IMR-90 (cell line): ENCODE measurements at places on chromosomes 1 and 21.

DNA sequence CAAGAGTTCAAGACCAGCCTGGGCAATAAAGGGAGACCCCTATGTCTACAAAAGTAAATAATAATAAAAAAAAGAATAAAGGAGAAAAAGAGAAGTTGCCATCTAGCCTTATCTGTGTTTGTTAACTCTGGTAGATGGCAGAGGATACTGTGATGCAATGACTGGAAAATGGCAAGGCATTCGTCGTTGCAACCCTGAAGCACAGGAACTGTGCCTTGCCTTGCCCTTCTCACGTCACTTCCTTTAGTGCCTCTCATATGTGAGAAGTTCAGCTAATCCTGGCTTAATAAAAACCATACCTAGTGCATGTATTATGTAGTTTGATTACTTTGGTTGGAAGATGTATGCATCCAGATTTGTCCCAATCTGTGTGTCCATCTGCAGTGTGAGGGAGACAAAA, 25.8 kb upstream of the PIGC start:
- no peak for DNase-seq

- DNase-seq = no peak
Observed at GRCh38 chr1:207027921-207028320, 4.6 kb downstream of the C1orf116 start.

DNA sequence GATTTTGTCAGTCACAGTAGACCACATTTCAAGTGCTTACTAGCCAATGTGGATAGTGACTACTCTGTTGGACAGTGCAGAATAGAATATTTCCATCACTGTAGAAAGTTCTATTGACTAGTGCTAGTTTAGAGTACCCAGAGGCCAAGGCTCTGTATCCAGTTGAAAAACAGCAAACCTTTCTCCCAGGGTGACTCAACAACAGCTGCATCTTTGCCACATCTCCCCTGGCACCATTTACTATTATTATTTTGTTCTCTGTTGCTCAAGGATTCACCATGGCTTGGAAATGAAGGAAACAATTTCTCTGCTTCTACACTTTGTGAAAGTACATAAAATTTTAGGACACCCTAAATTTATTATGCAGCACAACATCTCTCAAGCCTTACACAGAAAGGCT, 85.3 kb upstream of the WDR26 start:
- DNase-seq = peak; percentile 17

GRCh38 chr1:202850593-202851362, 38.2 kb downstream of the RABIF start:
- no peak for DNase-seq

DNA sequence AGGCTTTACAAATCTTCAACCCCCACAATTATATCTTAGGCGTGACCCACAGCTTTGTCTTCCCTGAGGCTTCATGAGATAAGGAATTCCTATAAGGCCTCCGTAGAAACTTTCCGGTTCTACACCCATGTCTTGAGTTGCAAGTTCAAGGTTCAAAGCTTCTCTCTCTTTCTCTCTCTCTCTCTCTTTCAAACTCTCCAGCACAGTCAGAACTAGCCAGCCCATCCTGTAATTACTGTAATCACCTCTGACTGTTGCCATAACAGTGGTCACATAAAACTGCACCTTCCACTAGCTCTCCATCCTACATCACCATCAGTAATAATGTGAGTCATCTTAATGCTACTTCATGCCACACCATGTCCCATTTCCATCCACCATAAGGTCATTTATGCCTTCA, 90.0 kb upstream of the NFASC start:
- no peak for DNase-seq

- peak; percentile 50 for DNase-seq
Observed at GRCh38 chr1:209652873-209653401, 712 bp upstream of the LAMB3 start.

- no peak for DNase-seq
Observed at GRCh38 chr1:168180148-168180524, 1.4 kb downstream of the TIPRL start.

DNA sequence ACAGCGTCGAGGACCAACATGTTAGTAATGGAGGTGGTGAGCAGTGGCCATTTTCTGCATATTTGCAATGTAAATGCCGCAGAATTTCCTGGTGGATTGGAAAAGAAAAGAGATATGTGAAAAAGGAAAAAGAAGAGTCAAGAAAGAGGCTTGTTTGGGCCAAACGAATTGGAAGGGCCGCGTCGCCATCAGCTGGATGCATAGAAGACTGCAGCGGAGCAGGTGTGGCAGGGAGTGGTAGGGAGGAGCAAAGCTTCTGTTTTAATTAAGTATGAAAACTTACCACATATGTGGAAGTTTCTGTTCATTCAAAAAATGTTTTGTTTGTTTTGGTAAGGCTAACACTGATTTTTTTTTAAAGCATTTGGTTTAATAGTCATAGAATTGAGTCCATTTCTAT, 690.7 kb downstream of the NCAM2 start:
- DNase-seq = peak; percentile 37

DNA sequence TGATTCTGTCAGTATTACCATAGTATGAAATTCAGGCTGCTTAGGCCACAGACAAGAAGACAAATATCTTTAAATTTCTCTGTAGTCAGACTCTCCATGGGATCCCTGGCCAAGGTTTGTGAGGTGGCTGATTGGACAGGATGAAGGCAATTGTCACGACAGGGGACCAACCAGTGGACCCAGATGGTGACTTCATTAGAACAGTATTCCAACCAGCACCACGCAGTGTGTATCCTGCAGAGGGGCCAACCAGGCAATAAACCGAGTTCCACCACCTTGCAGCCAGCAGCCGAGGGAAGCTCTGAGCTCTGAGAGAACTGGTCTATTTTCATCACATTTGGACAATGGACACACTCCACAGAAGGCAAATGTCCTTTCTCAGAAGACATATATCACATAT, 16.1 kb downstream of the DSCAM start:
- DNase-seq = no peak

DNA sequence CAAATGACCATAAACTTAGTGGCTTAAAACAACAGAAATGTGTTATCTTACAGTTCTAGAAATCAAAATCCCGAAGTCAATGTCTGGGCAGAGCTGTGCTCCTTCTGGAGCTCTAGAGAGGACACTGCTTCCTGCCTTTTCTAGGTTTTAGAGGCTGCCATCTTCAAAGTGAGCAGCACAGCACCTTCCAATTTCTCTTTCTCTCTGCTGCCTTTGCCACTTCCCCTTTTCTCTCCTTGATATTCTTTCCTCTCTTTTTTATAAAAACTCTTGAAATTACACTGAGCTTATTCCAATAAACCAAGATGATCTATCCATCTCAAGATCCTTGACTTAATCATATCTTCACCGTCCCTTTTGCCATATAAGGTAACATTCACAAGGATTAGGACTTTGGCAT, 616.9 kb downstream of the PLPP3 start:
- no peak for DNase-seq

DNA sequence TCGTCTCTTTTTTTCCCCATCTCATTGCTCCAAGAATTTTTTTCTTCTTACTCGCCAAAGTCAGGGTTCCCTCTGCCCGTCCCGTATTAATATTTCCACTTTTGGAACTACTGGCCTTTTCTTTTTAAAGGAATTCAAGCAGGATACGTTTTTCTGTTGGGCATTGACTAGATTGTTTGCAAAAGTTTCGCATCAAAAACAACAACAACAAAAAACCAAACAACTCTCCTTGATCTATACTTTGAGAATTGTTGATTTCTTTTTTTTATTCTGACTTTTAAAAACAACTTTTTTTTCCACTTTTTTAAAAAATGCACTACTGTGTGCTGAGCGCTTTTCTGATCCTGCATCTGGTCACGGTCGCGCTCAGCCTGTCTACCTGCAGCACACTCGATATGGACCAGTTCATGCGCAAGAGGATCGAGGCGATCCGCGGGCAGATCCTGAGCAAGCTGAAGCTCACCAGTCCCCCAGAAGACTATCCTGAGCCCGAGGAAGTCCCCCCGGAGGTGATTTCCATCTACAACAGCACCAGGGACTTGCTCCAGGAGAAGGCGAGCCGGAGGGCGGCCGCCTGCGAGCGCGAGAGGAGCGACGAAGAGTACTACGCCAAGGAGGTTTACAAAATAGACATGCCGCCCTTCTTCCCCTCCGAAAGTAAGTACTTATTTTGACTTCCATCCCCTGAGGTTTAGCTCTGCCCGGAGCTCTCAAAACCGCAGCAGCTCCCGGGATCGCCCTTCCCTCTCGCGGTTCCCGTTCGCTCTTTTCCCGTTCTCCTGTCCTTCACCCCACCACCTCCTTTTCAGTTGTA, 1.5 kb downstream of the TGFB2 start:
- peak; percentile 37 for DNase-seq

DNA sequence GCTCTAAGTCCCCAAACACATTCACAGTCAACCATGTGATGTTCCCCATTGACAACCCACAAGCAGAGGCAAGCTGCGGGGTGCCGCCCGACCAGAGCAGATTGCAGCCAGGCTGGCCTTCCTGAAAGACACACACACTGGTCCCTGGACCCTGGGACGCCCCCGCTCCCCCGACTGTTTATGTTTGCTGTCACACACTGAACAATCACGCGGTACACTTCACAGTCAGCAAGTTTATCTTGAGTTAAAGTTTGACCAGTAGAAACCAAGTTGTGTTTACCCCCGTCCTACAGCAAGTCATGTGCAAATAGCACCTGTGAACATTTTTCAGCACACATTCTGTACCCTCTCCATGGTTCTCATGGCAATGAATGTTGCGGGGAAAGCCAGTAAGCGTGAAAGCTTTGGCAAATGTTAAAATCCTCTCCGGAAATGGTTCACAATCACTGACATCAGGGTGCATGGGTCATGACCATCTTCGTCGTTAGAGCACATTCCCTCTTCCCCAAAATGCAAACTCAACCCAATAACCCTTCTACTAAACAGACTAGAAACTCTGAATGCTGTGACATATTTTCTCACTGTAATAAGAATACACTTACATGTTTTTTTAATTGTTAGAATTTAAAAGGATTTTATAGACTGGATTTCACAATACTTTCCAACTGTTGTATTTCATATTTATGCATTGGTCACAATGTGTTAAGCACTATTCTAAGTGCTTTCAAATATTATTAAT, 33.3 kb upstream of the IRF2BP2 start:
- DNase-seq = no peak

DNA sequence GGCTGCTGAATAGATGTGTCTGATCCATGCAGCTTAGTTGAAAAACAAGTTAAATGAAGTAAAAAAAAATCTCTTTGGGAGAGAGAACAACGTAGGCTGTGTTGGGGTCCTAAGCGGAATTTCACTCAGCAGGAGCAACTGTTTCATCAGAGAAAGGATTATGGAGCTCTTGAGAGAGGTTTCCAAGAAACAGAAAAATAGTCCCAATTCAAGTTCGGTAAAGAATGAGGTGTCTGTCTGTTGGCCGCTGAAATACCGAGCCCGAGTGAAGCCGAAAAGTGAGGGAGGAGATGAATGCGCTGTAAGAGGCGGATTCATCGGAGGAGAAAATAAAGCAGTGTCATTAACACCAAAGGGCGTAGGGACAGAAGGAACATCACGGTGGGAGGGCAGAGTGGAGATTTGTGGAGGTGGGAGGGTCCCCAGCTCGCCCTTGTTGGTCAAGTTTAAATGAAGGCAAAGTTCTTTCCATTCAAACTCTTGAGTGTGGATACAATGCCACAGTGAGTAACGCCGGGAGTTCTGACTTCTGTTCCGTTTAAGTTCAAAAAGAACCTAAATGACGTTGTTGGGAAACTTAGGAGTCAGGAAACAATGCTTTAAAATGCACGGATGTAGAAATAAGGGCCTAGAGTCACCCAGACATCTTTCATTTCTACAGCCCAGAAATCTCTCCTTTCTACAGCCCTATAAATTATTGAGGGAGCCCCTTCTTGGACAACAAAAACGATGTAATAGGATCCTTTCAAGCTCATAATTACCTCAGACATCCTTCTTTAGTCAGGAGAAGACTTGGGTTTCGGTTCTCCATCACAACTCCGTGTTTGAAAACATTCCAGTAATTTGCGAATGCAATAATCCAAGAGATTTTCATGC, 15.6 kb upstream of the SLC45A1 start:
- no peak for DNase-seq

DNA sequence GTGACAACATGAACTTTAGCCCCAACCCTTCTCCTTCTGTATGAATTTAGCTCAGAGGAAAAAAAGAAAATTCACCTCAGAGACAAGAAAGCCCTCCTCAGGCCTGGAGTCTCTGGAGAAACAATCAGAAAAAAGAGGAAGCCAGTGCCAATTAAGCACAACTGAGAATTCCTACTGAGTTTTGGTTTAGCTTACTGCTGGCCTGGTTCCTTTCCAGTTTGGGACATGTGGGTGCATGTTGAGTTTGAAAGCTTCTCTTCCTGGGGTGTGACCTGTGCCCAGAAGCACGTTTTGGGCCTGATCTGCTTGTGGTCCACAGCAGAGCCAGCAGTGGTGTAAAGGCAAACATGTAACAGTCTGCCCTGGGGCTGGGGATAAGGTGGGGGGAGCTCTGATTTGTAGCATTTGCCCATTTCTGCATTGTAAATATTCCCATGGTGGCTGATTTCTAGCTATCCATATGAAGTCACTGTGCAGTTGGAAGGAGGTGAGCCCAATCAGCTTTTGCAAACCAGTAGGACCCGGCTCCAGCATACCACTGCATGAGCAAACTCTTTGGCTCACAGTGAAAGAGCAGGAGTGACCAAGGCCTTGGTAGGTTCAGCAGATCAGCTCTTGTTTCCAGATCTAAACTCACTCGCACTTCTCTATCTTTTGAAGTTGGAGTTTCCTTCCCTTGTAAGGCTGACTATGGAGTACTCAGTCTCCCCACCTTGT, 4.7 kb upstream of the THEM5 start:
- peak; percentile 29 for DNase-seq
